ENCODE measurements at places on chromosomes 5 and 9. TPM values are rescaled to one million over a fixed set of nuclear protein-coding genes. Genes with fewer than 3 reads are reported as not detected.
A peak's percentile ranks its signal among the peaks of the same experiment; 100 is the strongest.

DNA sequence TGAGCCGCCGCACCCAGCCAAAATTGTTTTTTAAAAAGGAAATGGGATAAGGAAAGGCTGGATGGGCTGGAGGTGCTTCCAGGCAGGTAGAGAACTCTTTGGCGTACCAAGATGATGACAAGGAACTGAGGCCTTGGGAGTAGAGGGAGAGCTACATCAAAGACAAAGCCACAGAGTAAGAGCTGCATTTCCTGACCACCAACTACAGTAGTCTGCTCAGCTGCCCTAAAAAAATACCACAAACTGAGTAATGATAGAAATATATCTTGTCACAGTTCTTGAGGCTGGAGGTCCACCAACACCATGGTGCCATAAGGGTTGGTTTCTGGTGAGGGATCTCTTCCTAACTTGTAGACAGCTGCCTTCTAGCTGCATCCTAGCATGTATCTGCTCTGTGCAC lies 8.2 kb downstream of the OR1K1 start:
- DNase-seq: peak; percentile 26

- no peak for DNase-seq
These were observed 146.5 kb downstream of the PAM start for GRCh38 chr5:102901424-102902134.

GRCh38 chr5:146027751-146028150 lies 77.6 kb downstream of the PLAC8L1 start:
- no peak for DNase-seq

GRCh38 chr9:123586275-123586674 lies 230.3 kb downstream of the CRB2 start:
- DNase-seq: no peak

DNA sequence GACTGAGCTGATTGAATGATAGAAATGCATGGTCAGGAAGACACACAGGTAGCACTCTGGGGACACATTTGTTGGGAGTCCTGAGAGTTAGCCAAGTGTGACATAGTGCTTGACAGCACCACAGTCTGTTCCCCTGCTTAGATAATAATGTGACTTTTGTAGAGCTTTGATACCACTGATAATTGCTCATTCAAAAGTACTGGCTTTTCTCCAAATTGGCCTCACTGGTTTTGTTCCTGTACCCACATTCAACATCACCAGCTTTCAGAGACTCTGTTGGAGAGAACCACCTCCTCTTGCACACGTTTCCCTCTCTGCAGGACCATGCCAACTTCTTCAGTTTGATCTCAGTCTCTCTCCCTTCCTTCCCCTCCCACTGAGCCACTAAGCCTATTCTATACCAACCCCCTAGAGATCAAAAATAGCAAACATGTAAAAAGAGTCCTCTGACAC lies 52.5 kb upstream of the IL7R start:
- no peak for DNase-seq

DNA sequence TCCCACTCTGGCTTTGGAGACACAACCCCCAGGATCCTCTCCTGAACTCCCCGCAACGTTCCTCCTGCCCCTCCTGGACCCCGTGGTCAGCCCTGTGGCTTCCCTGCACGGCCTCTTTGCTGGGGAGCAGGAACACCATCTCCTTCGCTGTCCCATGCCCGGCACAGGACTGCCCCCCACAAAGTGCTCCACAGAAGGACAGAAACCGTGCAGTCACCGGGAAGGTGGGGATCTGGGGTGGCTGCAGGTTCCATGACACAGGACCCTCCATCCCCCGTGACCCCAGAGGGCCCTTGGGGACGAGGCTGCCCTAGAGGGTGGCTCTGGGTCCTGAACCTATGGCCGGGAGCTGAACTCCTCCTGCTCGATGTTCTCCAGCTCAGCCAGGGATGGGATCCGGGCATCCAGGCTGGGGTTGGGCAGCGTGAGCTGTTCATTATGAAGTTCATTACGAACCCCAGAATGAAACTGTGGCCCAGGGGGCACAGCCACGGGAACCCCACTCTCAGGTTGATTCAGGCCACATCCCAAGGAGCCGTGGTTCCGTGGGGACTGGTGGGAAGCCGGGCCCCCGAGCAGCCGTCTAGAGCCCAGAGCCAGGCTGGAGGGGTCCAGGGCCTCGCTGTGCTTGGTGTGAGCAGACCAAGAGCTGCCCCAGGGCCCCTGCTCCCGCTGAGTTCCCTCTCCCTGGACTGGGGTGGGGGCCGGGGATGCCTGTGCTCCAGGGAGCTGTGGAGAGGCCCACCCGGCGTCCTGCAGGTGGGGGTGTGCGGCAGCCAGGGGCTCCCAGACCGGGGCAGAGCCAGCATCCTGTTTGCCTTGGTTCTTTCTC lies 684 bp upstream of the SLC6A19 start:
- no peak for DNase-seq

- peak; percentile 86 for DNase-seq
These were observed 118.8 kb upstream of the RPS23 start for GRCh38 chr5:82396871-82397514.

DNA sequence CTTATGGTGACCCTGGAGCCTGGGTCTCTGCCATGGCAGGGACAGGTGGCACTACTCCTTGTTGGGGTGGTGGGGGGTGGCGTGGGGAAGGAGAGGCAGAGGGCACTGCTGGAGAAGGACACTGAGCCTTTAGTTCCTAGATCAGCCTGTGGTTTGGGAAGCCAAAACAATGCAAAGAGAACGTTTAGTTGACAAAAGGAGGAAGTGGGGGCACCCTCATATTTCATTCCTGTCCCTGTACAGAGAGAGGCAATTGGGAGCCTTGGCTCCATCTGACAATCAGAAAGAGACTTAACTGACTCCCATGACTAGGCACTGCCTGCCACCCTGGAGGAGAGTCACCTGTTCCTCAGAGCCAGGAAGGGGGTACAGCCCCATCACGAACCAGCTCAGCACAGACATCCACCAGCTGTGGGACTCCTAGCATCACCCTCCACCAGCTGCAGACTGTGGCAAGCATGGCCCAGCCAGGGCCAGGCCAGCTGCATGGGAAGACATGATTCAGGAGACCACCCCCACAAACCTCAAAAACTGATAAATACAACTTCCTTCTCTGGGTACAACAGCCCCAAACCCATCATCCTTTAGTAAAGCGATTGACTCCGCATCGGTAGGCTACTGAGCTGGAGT lies 257.5 kb downstream of the HSPA4 start:
- DNase-seq: no peak

GRCh38 chr9:127973169-127974000 lies 7.4 kb downstream of the EEIG1 start:
- DNase-seq: peak; percentile 57

DNA sequence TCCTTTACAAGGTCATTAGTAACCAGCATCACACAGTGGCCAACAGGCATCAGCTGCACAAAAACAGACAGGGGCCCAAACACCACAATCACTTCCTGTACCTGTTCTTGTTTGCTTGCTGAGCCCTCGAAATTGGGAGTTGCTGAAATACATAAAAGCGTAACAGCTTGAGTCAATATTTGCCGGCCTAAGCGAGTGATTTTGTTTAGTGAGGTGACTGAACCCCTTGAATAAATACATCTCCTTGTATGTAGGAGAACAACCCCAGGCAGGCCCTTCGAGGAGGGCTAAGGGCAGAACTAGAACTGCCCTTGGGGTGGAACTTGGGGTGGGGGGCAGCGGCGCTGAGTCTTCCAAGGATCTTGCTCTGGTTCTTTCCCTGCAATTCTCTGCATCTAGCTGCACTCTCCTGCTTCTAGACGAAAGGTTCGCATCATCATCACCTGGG lies 502.5 kb downstream of the RASEF start:
- DNase-seq: no peak

DNA sequence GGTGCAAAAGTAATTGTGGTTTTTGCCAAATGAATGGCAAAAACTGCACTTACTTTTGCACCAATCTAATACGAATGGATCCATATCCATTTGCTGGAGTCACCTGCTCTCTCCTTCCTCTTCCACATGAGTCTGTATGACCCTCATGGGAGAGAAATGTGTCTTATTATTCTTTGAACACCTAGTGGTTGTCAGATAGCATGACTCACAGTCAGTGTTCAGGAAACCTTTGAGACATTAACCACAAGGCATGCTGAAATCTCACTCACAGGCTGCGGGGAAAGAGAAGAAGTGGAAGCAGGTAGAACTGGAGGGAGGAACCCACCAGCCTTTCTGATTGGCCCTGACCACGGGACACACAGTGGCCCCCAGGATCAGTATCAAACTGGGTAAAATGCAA lies 222.8 kb upstream of the KLF4 start:
- no peak for DNase-seq

- no peak for DNase-seq
These were observed 29.5 kb downstream of the SLC46A2 start for GRCh38 chr9:112861155-112861554.

DNA sequence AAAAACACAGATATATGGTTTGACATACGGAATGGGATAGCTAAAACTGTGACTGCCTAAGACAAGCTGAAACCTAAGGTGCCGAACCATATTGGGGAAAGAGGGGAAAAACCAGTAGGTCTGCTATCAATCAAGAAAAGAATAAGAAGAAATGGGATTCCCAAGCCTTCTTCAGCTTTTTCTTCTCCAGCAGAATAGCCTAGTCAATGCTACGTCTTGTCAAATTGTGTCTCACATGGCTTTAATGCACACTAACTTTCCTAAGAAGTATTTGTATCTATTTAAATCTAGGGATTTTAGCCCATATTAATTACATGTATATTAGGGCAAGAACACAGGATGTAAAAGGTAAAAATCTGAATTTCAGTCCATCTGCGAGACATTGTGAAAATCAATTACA lies 797 bp upstream of the FBXO38 start:
- DNase-seq: no peak

- DNase-seq: no peak
These were observed 100.5 kb upstream of the SPATA31D4 start for GRCh38 chr9:81827616-81828296.

GRCh38 chr9:80437825-80438224 lies 866.1 kb downstream of the TLE4 start:
- DNase-seq: no peak

- no peak for DNase-seq
These were observed 893.2 kb downstream of the DTWD2 start for GRCh38 chr5:118095115-118095514.

Gene NME5
- 3.7 TPM for total RNA-seq

Gene MCC
- 41.9 TPM for total RNA-seq

Gene AGPAT2
- 33.9 TPM for total RNA-seq

Gene PTAR1
- total RNA-seq: 63.4 TPM

Gene CDH9
- not detected for total RNA-seq
